ENCODE measurements at places on chromosomes 12 and 14.

DNA sequence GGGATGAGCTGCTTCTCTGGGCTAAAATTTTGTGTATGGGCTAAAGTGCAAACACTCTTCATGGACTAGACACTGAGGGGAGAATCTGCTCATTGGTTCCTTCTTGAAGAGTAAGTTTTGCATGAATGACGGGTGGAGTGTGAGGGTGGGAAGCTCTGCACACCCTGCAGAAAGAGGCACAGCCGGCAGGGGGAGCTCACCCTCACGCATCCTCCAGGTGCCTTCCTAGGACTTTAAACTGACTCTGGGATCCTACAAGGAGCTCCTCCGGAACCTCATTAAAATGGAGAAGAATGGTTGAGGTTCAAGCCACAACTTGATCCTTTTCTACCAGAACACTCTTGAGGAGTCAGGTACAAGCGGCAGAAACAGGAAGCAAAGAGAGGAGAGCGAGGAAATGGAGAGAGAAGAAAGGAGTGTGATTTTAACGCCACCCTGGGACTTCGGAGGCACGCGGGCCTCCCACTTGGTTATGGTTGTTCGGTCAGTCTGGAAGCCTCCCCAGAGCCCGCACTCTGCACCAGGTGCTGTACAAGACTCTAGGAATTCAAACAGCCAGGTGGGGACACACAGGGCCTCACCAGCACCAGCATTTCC is 87.5 kb downstream of the SETD3 start:
- DNase-seq = peak; percentile 12

DNA sequence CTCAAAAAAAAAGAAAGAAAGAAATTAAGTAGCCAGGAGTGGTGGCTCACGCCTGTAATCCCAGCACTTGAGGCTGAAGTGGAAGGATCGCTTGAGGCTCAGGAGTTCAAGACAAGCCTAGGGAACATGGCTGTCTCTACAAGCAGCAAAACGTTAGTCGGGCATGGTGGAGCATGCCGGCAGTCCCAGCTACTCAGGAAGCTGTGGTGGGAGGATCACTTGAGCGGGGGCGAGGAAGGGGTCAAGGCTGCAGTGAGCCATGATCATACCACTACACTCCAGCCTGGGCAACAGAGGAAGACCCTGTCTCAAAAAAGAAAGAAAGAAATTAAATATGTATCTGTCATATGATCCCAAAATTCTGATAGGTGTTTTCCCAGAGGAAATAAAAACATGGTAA is 5.3 kb downstream of the RAD52 start:
- no peak for DNase-seq

DNA sequence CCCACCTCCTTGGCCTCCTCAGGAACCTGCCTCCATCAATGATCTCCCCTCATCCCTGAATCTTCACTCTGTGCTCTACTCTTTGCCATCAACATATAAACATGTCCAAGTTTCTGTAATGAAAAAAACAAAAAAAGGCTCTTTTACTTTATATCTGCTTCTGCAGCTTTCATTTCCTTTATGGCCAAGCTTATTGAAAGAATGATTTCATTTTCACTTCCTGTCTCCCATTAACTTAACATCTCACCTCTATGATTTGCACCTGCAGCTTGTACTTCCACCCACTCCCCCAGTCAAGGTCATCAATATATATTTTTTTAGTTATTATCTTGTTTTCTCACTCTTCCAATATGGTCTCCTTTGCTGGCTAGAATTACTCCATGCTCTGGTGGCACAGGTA is 15.6 kb upstream of the RNU6-7 start:
- no peak for DNase-seq

GRCh38 chr14:99350751-99351150 is 78.8 kb upstream of the BCL11B start:
- DNase-seq = no peak

DNA sequence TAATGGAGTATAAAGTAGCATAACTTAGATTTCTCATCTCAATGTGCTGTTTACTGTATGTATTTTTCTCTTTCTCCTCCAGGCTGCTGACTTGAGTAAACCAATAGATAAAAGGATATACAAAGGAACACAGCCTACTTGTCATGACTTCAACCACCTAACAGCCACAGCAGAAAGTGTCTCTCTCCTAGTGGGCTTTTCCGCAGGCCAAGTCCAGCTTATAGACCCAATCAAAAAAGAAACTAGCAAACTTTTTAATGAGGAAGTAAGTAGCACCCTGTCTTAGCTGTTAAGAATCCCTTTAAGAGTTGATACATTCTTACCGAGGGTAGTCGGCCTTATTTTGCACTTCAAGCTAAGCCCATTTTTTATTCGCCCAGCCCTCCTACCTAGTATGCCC is 55.2 kb downstream of the WDR20 start:
- DNase-seq = no peak

- no peak for DNase-seq
Measured at GRCh38 chr14:104592785-104593184, 11.8 kb downstream of the TMEM179 start.

GRCh38 chr14:103696070-103696402 is 19.2 kb downstream of the XRCC3 start:
- no peak for DNase-seq

DNA sequence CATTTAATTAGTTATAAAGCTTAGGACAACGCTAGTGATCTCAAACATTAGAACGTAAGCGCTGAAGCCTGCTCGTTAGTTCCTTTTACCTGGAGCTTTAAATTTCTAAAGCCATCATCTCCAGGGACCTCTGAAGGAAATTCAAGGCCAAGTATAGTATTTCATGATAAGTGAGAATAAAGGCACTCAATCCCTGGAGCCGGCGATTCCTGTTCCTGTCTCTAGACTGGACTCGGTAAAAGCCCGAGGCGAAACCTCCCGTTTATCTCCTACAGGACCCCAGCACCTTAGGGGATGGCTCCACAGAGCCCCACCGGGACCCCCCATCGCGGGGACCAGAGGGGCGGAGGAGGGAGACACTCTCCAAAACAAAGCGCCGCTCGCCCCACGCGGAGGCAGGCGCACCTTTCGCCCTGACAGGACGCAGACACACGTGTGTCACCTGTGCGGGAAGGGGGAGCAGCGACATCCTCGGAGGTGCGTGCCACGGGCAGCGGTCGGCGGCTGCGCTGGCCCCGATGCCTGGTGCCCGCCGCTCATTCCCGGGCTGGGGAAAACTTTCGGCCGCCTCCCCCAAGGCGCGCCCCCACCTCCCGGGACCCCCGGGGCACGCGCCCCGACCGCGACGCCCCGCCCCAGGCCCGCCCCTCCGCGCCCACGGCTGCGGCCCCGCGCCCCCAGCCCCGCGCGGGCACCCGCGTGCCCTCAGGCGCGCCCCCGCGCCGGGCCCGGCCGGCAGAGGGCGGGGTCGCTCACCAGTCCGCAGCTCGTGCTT is 678 bp downstream of the RPS6KA5 start:
- peak; percentile 40 for DNase-seq
